Suppressor macrophage (primary cell): ENCODE measurements at places on chromosomes 7 and 10.
A peak's percentile ranks its signal among the peaks of the same experiment; 100 is the strongest.

DNA sequence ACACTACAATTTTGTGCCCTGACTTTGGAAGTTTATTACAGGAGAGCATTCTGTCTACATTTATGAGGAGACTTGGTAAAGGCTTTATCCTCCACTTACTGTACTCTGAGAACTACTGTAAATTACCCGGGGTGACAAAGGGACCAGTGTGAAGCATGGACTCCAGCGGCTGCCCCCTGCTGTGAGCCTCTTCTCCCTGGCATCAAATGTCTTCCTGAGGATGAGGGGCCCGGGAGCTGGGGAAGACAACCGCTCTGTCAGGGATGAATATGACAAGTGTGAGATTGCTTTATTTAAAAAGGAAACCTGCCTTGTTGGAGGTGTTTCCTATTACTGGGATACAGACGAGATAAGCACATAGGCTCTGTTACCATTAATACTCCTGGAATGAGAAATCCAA is 714.8 kb downstream of the CCSER2 start:
- no peak for DNase-seq

GRCh38 chr7:107847168-107847835 is 43.7 kb upstream of the DLD start:
- no peak for DNase-seq

GRCh38 chr10:87534173-87534858 is 29.6 kb downstream of the MINPP1 start:
- no peak for DNase-seq

DNA sequence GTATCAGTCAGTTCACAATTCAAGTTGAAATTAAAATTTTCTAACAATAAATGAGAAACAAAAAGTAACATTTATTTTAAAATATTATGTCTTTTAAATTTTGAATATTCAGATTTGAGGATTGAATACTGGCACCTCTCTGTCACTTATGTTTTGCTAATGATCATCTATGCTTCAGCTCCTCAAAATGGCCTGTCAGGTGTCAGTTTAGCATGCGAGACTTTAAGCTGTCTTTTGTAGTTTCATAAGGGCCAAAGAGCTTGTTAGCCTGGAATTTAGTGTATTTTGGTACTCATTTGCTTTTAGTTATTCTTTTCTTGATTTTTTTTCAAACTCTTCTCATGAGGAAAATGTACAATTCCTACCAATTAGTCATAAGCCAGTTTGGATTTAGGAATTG is 102.0 kb upstream of the RPA3 start:
- no peak for DNase-seq

GRCh38 chr10:34010891-34011290 is 676.4 kb upstream of the NRP1 start:
- peak; percentile 51 for DNase-seq

GRCh38 chr10:7960108-7960507 is 94.4 kb upstream of the GATA3 start:
- no peak for DNase-seq

- no peak for DNase-seq
These were observed at the start of gene PILRB for GRCh38 chr7:100358027-100358856. Gene PILRB (plus strand): TSS chr7:100358117. CDS start chr7:100358303, 186 bp downstream.

GRCh38 chr10:9331583-9332008 is 1277.1 kb downstream of the GATA3 start:
- DNase-seq, result peak; percentile 73

GRCh38 chr7:107505997-107506673 is 36.3 kb downstream of the GPR22 start:
- no peak for DNase-seq

DNA sequence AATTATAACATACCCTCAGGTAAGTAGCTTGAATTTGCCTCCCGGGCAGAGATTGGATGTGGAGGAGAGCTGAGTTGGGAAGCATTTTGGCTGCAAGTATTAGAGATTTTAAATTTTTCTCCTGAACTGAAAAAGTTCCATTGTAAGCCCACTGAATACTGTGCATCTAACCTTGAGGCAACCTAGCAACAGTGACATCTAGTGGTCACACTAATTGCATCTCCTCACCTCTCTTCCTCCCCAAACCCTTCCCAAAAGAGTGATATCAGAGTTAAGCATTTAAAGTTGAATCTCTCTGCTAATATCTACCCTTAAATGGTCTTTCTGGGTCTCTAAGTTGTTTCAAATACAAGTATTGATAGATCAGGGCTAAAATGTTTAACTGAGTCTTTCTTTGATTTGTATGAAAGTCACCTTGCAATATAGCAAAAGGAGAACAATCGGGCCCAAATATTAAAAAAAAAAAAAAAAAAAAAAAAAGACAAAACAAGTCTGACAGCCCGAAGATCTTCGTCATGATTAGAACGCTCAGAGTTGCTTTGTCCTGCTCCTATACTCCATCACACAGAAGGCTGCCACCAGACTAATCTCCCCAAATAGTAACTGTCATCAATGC is 40.4 kb upstream of the DLX5 start:
- peak; percentile 50 for DNase-seq

- no peak for DNase-seq
These were observed 92.2 kb upstream of the GLCCI1 start for GRCh38 chr7:7876419-7876818.

DNA sequence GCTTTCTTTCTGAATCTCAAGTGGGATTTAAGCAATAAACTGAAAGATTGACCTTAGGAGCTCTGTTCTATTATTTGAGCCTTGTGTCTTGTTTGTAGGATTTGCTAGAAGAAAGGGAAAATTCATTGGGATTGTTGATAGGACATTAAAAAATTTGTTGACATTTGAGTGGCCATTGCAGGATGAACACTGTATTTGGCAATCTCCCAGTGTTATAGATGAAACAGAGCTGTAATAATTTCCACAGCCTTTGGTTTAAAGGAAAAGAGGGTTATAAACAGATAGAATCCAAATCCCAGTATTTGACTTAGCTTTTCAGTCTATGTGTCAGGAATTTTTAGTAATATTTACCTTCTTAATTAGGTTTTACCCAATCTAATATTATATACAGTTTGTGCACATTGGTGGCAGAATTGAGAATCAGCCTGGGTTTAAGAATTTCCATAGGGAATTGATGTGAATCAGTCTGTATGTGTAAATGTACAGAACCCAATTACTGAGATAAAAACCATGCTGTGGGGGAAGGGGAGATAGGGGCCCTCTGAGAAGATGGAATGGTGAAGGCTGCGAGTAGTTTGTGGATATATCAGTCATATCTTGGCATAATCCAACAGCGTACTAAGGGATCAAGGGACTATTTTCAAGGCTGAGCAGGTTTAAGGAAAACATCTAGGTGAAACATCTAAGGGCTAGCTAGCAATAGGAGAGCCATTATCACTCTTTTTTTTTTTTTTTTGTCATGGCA is 6.5 kb downstream of the SGPL1 start:
- DNase-seq, result no peak

DNA sequence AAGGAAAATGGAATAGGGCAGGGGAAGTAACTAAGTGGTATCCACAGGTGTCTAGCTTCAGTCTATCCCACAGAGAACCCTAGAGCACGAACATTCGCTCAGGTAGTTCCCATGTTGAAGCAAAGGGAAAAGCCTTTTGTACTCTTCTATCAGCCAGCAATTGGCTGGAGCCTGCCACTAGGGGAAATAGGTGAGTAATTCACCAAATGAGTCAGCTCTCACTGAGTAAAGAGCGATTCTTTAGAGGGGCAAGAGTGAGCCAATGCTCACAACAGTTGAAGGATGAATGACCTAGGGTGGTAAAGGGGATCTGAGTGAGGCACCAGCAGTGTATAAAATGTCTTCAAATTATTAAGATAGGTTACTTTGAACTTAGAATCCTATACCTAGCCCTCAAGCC is 94.1 kb upstream of the ZNF800 start:
- no peak for DNase-seq

- DNase-seq, result no peak
These were observed 695.1 kb upstream of the GALNT17 start for GRCh38 chr7:70436790-70437350.

DNA sequence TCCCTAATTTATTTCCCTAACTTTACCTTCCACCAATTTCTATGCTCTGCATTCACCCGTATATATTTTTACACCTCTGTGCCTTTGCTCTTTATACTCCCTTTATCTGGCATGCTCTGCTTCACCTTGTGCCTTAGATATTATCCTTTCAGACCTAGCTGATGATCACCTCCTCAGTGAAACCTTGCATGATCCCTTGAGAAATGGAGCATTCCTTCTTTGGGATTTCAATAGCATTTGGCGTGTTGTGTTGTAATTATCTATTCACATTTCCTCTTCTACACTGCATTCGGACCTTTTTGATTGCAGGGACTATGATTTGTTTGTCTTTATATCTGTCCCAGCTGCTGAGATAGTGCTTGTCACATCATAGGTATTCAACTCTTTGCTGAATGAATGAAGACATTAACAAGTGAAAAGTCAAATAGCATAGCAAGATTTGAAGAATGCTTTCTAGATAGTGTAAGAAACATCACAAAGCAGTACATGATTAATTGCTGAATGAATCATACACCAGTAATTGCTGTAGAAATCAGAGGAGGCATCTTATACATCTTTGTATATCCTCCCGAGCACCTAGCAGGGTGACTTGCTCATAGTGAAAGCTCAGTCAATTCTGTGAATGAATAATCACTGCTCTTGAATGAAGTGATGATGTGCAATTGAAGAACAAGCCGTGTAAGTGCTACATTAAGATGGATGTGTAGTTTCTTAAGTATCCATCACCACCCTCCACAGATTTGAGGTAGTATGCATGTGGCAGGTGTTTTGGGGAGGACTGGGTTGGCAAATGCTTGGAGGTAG is 2.0 kb upstream of the TM9SF3 start:
- DNase-seq, result no peak
